Karpas-422 (cell line): ENCODE measurements at places on chromosomes 12 and 14. TPM values are rescaled to one million over a fixed set of nuclear protein-coding genes. Genes with fewer than 3 reads are reported as not detected.

The ACSM4 gene
- total RNA-seq = not detected in 2 replicates

The SHMT2 gene
- 399 and 449 TPM in 2 replicates for total RNA-seq

The PPFIA2 gene
- total RNA-seq = not detected in 2 replicates

The NKX2-1 gene
- total RNA-seq = not detected in 2 replicates

- no peak overlapping the region for H3K4me3 ChIP-seq
- no peaks in the 10 kb centered on the region for H3K27me3 ChIP-seq
- no peak overlapping the region for H3K27ac ChIP-seq
- DNase-seq = no peak
- H3K4me1 ChIP-seq = no peaks in the 10 kb centered on the region
Measured at GRCh38 chr14:102492531-102492910, 17.1 kb downstream of the ANKRD9 start.

DNA sequence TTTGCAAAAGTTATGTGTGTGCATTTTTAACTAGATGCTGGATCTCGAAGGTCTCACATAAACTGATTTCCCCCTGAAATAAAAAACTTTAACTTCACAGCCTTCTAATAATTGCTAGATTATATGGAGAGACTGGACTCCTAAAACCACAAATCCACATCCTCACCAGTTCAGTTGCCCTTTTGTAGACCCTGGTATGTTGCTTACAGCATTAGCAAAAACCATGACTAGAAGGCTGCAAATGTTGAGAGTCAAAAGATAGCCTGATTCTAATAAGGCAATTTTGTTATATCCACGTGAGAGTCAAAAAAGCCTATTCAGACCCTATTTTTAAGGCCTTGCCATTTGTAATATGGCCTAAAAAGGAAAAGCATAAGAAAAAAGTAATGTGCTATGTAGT is 37.4 kb downstream of the RASSF8 start:
- DNase-seq = no peak
- H3K4me1 ChIP-seq = no peaks in the 10 kb centered on the region
- no peak overlapping the region for H3K27ac ChIP-seq
- no peak overlapping the region for H3K4me3 ChIP-seq

GRCh38 chr14:68550338-68550715 is 242.5 kb downstream of the ZFP36L1 start:
- H3K27ac ChIP-seq = no peak overlapping the region
- DNase-seq = no peak
- H3K36me3 ChIP-seq = no peaks in the 10 kb centered on the region
- H3K4me1 ChIP-seq = no peaks in the 10 kb centered on the region
